ENCODE measurements at places on chromosomes 7 and 10. TPM values are rescaled to one million over a fixed set of nuclear protein-coding genes. Genes with fewer than 3 reads are reported as not detected.

Gene EBLN1
- not detected for total RNA-seq

Gene EPO
- not detected for total RNA-seq

Gene OR2A12
- not detected for total RNA-seq

Gene PRSS58
- not detected for total RNA-seq

Gene CCDC146
- 2.1 TPM for total RNA-seq

DNA sequence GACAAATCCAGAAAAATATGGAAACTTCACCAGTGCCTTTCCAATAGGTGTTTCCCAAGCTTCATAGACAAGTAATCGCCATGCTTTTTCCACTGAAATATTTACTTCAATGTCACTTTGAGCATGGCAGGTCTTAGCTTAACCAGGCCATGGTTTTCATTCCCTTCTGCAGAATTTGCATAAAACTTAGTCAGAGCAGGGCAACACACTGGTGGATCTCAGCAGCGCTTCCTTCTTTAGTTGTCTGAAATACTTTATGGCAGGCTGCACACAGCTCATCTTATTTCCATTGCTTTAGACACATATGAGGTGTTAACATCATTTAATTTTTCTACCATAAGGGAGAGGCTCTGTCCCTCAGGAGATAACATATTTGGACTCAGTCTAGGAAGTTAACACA is 102.9 kb upstream of the AHR start:
- H3K4me3 ChIP-seq = no peak overlapping the region
- H3K36me3 ChIP-seq = no peaks in the 10 kb centered on the region
- no peak overlapping the region for H3K27ac ChIP-seq
- H3K27me3 ChIP-seq = no peaks in the 10 kb centered on the region

DNA sequence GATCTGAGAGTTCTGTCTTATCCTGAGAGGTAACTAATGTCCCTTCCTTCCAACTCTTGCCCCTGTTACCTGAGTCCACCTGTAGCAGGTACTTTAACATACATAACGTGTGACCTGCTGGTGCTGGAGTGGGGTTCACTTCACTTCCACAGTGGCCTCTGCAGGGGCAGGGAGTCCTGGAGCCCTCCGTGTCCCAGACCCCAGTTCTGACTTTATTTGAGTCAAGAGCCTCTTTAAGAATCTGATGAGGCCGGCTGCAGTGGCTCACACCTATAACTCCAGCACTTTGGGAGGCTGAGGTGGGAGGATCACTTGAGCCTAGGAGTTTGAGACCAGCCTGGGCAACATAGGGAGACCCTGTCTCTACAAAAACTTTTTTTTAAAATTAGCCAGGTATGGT is 117.0 kb upstream of the RET start:
- H3K36me3 ChIP-seq = no peaks in the 10 kb centered on the region
- H3K4me1 ChIP-seq = no peaks in the 10 kb centered on the region
- no peak overlapping the region for H3K27ac ChIP-seq
- DNase-seq = no peak
- no peak overlapping the region for H3K4me3 ChIP-seq
- no peaks in the 10 kb centered on the region for H3K27me3 ChIP-seq

DNA sequence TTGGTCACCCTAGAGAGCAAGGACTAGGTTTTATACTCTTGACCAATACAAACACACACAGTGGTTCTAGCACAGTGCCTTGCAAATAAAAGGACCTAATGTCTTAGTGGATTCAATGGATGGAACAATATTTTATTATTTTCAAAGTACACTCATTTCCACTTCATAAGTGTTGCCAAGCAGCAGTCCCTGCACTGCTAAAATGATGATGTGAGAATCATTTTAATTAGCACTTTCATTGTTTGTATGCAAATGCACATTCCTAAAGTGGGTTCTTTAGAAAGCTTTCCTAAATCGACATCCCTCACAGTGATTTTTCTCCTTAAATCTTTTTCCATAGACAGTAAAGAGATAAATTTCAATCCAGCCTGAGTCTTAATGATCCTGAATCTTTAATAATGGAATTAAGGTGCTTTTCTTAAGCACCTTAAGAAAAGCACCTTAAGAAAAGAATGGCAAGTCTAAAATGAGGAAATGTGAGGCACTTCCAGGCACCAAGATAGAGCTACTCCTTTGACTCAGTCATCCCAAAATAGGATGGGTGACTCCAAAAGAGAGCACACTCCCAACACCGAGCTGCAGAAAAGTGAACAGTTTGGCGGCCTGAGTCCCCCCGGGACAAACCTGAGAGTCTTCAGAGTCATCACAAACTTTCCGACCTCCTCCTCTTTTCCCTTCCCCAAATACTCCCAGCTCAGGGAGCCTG is 84.5 kb downstream of the SORBS1 start:
- no peaks in the 10 kb centered on the region for H3K4me1 ChIP-seq
- H3K27me3 ChIP-seq = no peaks in the 10 kb centered on the region
- no peak overlapping the region for H3K27ac ChIP-seq
- DNase-seq = no peak
- no peak overlapping the region for H3K4me3 ChIP-seq

GRCh38 chr7:81330108-81330507 is 411.3 kb upstream of the SEMA3C start:
- no peak overlapping the region for H3K4me3 ChIP-seq
- H3K27me3 ChIP-seq = no peaks in the 10 kb centered on the region
- H3K27ac ChIP-seq = no peak overlapping the region
- no peaks in the 10 kb centered on the region for H3K4me1 ChIP-seq
- no peaks in the 10 kb centered on the region for H3K36me3 ChIP-seq
- DNase-seq = no peak

- H3K27ac ChIP-seq = no peak overlapping the region
- no peaks in the 10 kb centered on the region for H3K27me3 ChIP-seq
- no peaks in the 10 kb centered on the region for H3K36me3 ChIP-seq
- DNase-seq = no peak
Measured at GRCh38 chr7:98852826-98853225, 17.0 kb downstream of the TMEM130 start.

GRCh38 chr10:33402220-33403073 is 68.0 kb upstream of the NRP1 start:
- no peak for DNase-seq
- no peak overlapping the region for H3K27ac ChIP-seq
- H3K36me3 ChIP-seq = no peaks in the 10 kb centered on the region
- H3K27me3 ChIP-seq = peaks cover 25% of the 10 kb centered on the region
- H3K4me1 ChIP-seq = no peaks in the 10 kb centered on the region
- H3K4me3 ChIP-seq = no peak overlapping the region

DNA sequence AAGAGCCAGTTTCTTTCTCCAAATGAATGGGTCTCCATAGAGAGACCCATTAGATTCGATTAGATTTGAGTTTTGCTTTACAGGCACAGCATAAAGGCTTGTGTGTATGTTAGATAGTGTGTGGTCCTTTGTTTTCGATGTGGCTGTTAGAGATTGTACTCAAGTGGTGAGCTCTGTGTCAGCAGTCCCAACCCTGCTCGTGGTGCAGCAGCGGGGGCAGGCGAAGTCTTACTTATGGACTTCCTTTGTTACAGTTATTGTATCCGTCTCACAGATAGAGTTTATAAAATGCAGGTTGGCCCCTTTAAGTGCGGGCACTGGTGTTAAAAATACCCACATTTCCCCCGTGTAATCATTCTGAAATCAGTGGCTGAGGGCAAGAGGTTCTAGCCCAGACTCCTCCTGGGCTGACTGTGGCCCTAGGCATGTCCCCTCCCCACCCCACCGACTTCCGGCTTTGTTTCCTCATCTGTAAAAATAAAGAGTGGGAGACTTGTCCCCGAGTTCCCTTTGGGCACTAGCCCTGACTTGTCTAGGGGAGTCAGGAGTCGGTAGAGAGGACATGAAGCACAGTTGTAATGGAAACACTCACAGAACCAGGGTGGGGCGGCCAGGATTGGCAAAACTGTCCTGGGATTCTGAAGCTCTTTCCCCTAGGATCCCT is 28.6 kb downstream of the MTURN start:
- peak; percentile 66 for DNase-seq
- H3K4me1 ChIP-seq = peaks cover 41% of the 10 kb centered on the region
- H3K27ac ChIP-seq = peak overlapping the region; percentile 85

DNA sequence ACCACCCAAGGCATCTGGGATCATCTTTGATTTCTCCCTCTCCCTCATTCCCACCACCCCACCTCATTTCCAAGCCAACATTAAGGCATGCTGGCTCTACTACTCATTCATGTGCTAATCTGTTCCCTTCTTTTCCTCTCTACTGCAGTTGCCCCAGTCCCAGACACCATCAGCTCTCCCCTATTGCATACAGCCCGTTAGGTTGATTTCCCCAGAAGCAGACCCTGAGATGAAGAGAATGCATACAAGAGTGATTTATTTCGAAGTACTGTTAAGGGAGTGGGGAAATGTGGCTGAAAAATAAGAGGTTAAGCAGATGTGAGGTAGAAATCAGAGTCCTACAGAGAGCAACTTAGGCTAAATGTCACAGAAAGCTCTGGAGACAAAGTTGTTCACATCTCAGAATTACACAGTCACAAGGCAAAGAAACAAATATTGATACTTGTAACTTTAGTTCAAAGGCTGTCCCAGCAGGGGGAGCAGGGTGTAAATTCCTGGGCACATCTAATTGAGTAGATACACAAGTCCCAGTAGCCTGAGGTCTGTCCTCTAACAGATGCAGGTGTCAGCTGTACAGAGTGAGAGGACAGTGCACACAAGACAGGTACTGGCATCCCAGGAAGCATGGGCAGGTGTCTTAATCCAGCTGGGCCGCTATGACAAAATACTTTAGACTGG is 20.9 kb downstream of the AKR1D1 start:
- no peaks in the 10 kb centered on the region for H3K27me3 ChIP-seq
- no peak overlapping the region for H3K27ac ChIP-seq
- no peaks in the 10 kb centered on the region for H3K4me1 ChIP-seq
- no peak overlapping the region for H3K4me3 ChIP-seq
- peak; percentile 21 for DNase-seq

- DNase-seq = peak; percentile 9
- no peak overlapping the region for H3K27ac ChIP-seq
- peaks cover 61% of the 10 kb centered on the region for H3K4me1 ChIP-seq
- peaks cover 2% of the 10 kb centered on the region for H3K36me3 ChIP-seq
- H3K4me3 ChIP-seq = no peak overlapping the region
- peaks cover 2% of the 10 kb centered on the region for H3K27me3 ChIP-seq
Measured at GRCh38 chr7:141698247-141699015, 3.5 kb downstream of the DENND11 start.

GRCh38 chr7:159015454-159016410 is 128.9 kb downstream of the VIPR2 start:
- no peaks in the 10 kb centered on the region for H3K36me3 ChIP-seq
- H3K27ac ChIP-seq = no peak overlapping the region
- H3K4me1 ChIP-seq = peaks cover 13% of the 10 kb centered on the region
- DNase-seq = no peak
- peaks cover 5% of the 10 kb centered on the region for H3K27me3 ChIP-seq
- H3K4me3 ChIP-seq = no peak overlapping the region

- H3K27ac ChIP-seq = no peak overlapping the region
- DNase-seq = no peak
- no peaks in the 10 kb centered on the region for H3K36me3 ChIP-seq
- no peak overlapping the region for H3K4me3 ChIP-seq
- H3K27me3 ChIP-seq = no peaks in the 10 kb centered on the region
Measured at GRCh38 chr10:34168439-34168838, 646.7 kb downstream of the PARD3 start.

DNA sequence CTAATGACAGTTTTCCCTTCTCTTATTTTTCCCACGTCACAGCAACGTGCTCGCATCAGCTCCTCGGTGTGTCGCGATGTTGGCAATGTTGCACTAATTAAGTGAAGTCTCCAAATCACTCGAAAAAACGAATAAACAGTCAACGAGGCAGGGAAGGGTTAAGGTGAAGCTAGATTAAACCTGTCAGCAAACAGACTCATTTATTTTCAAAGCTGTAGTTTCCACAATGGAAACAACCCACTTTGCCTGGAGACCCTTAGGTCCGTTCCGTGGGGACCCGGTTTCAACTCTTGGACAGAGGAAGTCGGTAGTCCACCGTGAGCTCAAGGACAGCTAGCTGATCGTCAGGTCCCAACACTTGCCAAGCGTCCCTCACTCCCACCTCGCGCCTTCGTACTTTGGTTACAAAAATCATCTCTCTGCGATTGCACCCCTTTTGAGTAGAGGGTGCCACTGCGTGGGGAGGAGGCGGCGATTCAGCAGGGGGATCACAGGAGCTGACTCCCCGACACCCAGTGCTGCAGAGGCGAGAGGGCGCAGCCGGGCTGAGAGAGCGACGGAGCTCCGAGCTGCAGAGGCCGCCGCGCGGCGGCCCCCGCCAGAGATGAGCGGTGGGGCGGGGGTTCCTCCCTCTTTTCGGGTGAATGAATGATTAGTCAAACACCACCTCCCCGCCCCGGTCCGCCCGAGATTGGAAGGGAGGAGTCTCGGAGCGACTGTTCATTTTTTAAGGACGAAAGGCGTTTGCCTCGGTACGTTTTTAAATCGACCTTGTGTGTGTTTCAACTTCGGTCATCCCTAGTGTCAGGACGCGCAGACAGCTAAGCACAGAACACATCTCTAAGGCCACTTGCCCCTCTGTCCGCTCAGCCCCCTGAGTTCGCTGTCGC is 1.3 kb upstream of the BMPER start:
- no peak overlapping the region for H3K27ac ChIP-seq
- peak; percentile 55 for DNase-seq
- peaks cover 56% of the 10 kb centered on the region for H3K27me3 ChIP-seq
- H3K4me1 ChIP-seq = peaks cover 6% of the 10 kb centered on the region
- no peaks in the 10 kb centered on the region for H3K36me3 ChIP-seq
- H3K4me3 ChIP-seq = peak overlapping the region; percentile 61

- no peaks in the 10 kb centered on the region for H3K4me1 ChIP-seq
- H3K4me3 ChIP-seq = no peak overlapping the region
- no peak overlapping the region for H3K27ac ChIP-seq
- no peak for DNase-seq
Measured at GRCh38 chr7:12601302-12601869, 30.9 kb downstream of the SCIN start.

DNA sequence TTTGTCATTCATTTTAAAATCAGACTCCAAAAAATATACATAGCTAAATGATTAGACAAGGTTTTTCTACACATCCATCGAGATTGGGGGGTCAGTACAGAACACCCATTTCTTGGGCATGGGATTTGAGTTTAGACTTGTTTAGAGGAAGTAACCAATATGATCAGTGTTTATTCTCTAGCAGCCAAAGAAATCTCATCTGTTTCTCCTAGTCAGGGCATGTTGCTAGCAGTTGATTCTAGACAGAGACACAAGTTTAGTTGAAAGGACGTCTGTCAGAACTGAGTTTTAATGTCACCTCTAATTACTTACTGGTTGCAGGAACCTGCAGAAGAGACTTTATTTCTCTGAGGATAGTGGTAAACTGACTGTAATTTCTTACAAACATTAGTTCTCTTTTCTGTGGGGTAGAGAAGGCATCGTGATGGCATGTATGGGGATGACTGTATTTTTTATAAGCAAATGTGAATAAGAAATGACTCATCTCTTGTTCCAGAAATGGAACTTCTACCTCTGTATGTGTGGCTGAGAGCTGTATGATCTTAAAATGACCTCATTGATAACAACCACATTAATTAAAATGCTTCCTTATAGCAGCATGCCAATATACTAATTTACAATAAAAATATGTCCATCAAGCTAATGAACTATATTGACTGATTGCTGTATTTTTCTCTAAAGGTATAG is 30.6 kb upstream of the RHOBTB1 start:
- H3K27me3 ChIP-seq = peaks cover 8% of the 10 kb centered on the region
- no peak for DNase-seq
- H3K36me3 ChIP-seq = no peaks in the 10 kb centered on the region
- peaks cover 7% of the 10 kb centered on the region for H3K4me1 ChIP-seq

Data from activated CD8-positive, alpha-beta T cell treated with anti-CD3 and anti-CD28 coated beads for 36 hours (primary cell).